ENCODE measurements at places on chromosomes 3 and 15.

- DNase-seq: no peak
Observed at GRCh38 chr15:63000706-63001105, 41.8 kb upstream of the TPM1 start.

DNA sequence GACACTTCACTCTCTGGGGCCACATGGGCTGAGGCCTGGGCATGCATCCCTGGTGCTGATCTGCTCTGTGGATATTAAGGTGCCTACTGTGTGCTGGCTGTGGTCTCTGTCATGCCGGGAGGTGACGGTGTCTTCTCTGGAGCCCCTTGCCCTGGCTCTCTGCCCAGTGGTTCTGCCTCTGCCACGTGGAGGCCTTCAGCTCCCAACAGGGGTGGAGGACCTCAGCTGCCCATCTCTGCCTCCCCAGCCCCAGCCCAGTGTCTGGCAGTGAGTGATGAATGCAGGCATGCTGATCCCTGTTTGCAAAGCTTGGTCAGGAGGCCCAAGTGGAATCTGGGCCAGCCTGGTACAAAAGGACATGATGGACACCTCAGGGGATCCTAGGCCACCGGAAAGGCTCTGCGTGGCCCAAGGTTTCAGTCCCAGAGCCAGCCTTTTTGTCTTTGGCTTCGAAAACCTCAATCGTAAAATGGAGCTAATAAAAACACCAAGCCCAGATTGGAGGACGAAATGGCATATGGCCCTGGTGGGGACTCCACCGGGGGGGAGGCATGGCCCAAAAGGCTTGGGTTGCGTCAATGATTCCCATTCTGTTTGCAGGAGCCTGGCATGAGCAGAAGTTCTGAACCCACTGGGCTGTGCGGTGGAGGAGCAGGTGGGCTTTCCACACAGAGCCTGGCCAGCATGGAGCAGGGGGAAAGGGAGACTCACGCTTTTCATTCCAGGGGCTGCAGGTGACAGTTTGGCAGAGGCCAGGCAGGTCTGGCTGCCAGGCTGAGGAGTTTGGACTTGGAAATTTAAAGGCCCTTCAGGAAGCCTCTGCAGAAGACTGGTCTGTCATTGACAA is 54.7 kb upstream of the KLF13 start:
- peak; percentile 42 for DNase-seq

- no peak for DNase-seq
Observed at GRCh38 chr3:193165431-193166120, 75.4 kb upstream of the PLAAT1 start.

- DNase-seq: no peak
Observed at GRCh38 chr3:25834346-25834745, 44.5 kb downstream of the OXSM start.

DNA sequence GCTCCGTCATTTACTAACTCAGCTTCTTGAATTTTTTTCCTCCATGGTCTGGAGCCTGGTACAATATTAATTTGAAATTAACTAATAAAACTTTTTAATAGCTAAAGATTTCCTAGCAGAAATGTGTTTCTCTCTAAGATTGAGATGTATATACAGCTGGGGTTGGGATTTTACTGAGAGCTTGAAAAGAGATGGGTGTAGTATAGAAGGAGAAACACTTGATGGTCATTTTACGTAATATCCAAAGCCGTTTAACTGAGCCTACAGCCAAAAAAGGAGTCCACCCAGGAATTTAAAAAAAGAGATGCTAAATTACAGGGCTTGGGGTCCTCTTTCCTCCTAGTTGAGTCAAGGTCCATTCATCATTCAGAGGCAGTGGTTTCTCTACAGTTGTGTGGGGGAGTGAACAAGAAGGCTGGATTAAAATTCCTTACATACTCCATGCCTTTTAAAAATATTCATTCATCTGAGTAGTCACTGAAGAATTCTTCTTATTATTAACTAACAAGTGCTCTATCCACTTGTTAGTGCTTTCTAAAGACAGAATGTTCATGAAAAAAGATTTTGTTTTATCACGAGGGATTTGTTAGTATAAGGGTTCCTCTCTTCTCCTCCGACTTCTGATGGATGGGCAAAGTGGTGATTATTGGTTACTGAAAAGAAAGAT is 255.3 kb upstream of the IL12A start:
- no peak for DNase-seq

- DNase-seq: no peak
Observed at GRCh38 chr15:96307856-96308394, 22.6 kb upstream of the NR2F2 start.

DNA sequence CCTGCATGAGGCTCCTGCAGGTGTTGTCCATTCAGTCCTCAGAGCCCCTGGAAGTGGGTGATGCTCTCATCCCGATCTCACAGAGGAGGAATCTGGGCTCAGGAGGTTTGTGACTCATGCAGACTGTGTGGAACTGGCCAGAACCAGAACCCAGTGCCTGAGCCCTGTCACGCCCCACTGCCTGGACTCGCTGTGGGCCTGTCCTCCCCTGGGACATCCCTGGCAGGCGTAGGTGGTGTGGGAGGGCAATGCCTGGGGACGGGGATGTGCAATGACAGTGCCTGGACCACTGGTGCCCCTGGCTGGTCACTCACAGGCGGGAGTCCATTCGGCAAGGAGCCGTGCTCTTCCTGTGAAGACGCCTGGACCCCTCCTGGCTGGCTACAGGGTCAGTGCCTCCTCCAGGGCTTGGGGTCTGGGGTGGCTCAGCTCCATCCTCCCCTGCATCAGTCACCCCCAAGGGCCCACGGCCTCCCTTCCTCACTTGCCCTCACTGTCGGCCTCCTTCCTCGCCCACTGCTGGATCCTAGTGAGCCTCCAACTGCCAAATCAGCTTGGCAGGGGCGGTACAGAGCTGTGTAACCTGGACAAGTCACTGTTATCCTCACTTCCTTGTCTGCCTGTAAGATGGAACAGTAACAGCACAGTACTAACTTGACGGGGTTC is 14.9 kb downstream of the PSTPIP1 start:
- DNase-seq: no peak

- no peak for DNase-seq
Observed at GRCh38 chr15:44598892-44599291, 61.9 kb downstream of the EIF3J start.

- DNase-seq: no peak
Observed at GRCh38 chr3:71022551-71023335, 560.8 kb downstream of the FOXP1 start.

GRCh38 chr3:197505796-197506548 is 49.8 kb downstream of the BDH1 start:
- no peak for DNase-seq

GRCh38 chr3:81195478-81195877 is 566.0 kb downstream of the GBE1 start:
- DNase-seq: no peak

GRCh38 chr15:41966920-41967465 is 5.4 kb downstream of the EHD4 start:
- DNase-seq: no peak

DNA sequence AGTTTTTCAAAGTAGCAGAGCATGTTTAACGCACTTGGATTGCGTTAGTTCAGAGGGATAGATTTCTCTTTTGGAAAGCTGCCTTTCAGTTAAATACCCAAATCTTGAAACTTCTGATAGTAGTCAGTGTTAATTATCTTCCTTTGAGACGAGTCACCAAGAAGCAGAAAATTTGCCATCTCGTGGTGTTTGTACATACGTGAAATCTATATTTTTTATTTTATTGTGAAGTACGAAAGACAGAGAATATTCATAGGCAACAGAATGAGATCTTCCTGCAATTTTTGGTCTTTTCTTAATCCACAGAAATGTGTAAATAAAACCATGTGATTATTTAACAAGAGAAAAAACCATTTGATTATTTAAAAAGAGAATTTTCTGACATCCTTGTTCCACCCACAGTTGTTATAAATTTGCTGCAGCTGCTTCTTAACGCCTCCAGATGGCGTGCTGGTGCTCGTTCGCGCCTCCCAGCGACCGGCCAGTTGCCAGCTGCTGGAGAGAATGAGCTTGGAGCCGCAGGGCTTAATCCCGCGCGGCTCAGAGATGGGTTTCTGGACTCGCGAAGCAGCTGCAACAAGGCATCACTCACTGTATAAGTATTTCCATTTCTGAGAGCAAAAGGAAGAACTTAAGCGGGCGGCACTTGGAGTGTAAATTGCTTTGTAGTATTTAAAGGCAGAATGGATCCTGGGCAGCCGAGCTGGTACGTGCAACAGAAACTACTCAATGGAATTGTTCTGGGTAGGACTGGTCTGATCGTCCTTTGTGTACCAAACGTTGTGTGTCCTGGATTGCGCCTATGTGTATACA is 10.5 kb upstream of the SLITRK3 start:
- no peak for DNase-seq

DNA sequence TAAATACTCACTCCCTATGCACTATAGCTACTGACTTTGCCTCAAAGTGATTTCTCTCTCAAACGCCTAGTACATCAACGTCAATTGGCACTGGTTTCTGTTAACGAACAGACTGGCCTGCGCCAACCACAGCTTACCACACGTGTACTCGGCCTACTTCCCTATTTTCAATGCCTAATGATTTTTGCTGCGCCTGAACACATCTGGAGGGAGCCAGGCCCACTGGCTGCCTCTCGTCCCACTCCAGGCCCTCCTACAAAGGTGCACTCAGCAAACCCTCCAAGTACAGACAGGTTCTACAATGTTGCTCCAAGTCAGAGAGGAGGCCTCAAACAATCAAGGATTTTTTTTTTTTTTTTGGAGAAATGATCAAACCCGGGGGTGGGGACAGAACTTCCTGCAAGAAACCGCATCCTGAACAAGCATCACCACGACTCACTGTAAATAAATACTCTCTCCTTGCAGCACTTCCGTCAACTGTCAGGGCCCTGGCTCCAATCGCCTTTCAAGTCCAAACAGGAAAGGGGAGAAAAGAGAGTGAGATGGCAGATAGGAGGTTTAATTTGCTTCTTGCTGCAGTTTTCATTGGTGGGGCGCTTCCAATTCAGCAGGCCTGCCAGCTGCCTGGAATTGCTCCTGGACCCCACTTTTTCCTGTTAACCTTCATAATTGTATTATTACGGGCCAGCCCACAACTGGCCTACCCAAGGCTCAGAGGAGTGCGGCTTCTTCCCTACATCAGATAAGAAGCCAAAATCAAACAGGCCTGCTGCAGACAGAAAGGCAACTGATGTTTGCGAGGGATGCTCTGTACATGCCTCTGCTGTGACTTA is 139.3 kb downstream of the FOXP1 start:
- peak; percentile 70 for DNase-seq

DNA sequence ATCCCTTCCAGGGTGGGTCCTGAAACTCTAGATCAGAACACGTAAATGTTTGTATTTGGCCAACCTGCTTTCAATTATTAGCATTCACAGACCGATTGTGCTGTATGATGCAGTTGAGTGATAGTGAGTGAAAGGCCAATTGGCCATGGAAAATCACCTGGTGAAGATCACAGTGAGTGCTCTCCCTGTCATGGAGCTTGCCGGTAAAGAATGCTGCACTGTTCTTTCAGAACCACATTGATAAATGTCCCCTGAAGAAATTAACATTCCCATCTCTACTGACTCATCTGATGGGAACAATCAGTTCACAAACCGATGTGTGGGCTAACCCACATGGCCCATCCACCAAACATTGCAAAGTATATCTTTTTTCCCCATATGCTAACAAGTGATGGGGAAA is 324.8 kb upstream of the TBL1XR1 start:
- no peak for DNase-seq

- no peak for DNase-seq
Observed at GRCh38 chr3:126472277-126473006, 3.2 kb downstream of the ZXDC start.

DNA sequence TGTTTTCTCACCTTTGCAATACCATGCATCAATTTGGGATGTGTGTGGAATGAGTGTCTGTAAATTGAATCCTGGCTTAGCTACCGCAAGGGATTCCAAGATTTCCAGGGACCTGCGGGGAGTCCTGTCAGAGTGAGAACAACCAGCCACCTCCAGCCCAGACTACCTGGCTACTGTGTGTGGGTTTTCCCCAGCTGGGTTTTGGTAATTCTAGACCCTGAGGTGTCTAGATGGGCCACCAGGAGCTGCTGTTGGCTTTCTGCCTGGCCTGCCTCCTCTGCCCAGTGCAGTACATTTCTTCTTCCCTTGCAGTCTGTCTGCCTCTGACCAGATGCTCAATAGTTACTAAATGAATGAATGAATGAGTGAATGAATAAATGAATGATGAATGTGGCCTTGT is 32.5 kb upstream of the CORO2B start:
- DNase-seq: no peak

GRCh38 chr3:157566596-157566995 is 63.4 kb upstream of the VEPH1 start:
- DNase-seq: no peak

GRCh38 chr3:172929451-172929850 is 178.9 kb downstream of the ECT2 start:
- no peak for DNase-seq

- DNase-seq: no peak
Observed at GRCh38 chr3:124576565-124577493, 153.4 kb upstream of the UMPS start.

DNA sequence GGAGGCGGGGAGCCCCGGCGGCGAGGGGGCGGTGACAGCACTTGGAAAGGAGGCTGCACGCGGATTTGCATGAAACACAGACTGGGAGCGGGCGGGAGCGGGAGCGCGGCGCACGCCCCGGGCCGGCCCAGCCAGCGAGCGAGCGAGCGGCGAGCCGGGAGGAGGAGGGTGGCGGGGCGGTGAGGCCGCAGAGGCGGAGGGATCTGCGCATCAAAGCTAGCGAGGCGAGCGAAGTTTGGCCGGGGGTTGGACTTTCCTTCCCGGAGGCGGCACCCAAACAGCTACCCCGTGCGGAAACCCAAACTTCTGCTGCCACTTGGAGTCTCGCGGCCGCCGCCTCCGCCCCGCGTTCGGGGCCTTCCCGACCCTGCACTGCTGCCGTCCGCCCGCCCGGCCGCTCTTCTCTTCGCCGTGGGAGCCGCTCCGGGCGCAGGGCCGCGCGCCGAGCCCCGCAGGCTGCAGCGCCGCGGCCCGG is at the start of gene SMAD3:
Gene SMAD3 (plus strand): TSS at position 72 of the 475 bp plus-strand sequence. CDS start 553 bp downstream, outside the sequence.
- DNase-seq: peak; percentile 85

DNA sequence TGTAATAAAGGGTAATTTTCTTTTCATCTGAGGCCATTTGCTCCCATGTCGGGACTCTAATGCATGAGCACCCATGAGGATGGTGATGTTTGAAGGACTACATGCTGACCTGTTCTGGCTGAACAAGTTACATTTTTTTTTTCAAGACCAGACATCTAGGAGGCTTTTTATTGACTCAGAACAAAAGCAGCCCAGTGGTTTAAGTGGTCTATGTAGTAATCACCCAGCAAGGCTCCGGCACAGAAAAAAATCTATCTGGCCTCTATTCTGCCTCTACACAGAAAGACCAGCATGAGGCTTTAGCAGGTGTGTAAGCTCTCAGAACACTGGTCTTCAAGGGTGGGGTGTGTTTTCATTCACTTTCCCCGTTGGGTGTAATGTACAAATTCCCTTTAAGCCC is 95.1 kb upstream of the ZBED2 start:
- no peak for DNase-seq

DNA sequence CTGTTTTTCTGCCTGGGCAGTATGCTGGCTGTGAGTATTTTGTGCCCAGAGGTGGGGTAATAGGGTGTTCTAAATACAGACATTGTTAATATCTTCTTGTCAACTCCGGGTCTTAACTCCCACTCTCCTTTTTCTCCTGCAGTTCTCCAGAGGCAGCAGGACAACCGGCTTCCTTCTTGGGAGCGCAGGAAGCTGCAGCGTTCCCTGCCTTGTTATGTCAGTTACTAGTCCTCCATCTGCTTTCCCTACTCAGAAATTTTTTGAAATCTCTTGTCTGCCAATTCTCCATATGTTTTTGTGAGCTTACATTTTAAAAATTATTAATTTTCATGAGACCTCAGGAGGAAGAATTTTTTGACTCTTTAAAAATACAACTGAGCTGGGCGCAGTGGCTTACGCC is 67.2 kb downstream of the NEO1 start:
- DNase-seq: no peak

GRCh38 chr3:122858373-122858772 is 63.5 kb downstream of the SLC49A4 start:
- DNase-seq: no peak

GRCh38 chr15:62641825-62642224 is 400.7 kb upstream of the TPM1 start:
- no peak for DNase-seq

Measured in stimulated activated effector memory CD8-positive, alpha-beta T cell treated with anti-CD3 and anti-CD28 coated beads, Interleukin-12 subunit alpha, Interleukin-12 subunit beta, amount 100 ng/mL, for 72 hours (primary cell).